ENCODE measurements at places on chromosomes 2 and 18. TPM values are rescaled to one million over a fixed set of nuclear protein-coding genes. Genes with fewer than 3 reads are reported as not detected.

SCG2 gene
- not detected for total RNA-seq

DNA sequence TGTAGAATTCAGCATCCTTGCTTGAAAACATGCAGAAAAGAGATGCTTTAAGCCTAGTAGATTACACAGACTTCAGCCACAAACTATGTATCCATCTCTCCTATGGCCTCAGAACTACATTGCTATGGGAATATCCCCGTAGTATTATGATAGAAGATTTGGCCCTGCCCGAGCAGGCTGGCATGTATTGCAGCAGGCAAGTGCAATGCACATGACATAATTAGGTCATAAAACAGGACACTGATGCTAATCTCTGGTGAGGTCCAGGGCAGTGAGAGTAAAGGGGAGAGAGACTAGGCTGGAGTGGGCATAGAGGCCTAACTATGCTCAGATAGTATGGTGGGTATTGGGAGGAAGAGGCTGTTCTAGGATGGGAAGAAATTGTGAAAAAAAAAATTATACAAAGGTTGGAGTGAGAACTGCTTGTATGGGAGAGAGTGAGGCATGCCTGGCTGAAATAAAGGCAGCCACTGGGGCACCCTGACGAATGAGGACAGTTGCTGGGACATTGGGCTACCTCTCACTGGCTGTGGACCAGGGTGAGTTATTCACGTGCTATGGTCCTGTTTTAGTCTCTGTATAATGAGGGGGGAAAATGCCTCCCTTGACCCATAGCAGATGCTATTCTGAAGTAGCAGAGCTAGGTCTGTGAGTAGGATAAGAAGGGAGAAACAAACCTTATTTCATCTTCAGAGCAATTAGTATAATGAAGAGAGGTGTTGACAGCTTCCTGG lies 1.6 kb upstream of the PLA2R1 start:
- DNase-seq: no peak
- H3K36me3 ChIP-seq: no peaks in the 10 kb centered on the region
- H3K4me1 ChIP-seq: no peaks in the 10 kb centered on the region
- H3K27ac ChIP-seq: no peak overlapping the region
- peaks cover 36% of the 10 kb centered on the region for H3K27me3 ChIP-seq

DNA sequence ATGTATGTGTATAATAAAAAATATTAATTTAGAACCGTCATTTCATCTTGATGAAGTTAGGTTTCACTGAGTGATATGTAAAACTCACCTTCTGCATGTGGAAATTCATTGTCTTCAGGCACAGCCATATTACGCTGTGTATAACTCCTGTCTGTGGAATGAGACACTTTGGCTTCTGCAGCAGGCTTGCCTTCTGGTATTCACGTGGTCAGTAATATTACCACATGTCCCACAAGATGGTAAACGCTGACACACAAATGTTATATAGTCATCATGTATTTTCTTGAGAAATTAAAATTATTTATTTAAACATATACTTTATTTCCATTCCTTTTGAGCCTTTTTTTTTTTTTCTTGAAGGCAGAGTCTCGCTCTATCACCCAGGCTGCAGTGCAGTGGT lies 25.1 kb upstream of the AAK1 start:
- peaks cover 10% of the 10 kb centered on the region for H3K4me1 ChIP-seq
- no peak overlapping the region for H3K27ac ChIP-seq
- no peaks in the 10 kb centered on the region for H3K27me3 ChIP-seq
- DNase-seq: no peak
- H3K36me3 ChIP-seq: peaks cover 2% of the 10 kb centered on the region

DNA sequence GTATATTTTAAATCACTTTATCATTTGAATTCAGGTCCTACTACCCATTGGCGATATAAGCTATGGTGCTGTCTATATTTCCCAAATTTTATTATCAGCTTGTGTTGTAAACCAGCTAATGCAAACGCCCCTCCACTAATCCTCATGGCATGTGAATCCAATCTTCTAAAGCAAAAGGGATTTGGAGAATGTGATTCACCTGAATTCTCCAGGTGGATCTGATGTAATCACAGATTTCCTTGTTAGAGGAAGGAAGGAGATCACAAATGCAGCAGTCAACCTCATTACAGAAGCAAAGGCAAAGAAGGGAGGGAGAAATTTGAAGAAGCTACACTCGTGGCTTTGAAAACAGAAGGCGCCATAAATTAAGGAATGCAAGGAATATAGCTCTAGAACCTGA lies 431.1 kb upstream of the CDH19 start:
- no peaks in the 10 kb centered on the region for H3K36me3 ChIP-seq
- no peaks in the 10 kb centered on the region for H3K27me3 ChIP-seq
- H3K27ac ChIP-seq: no peak overlapping the region
- H3K4me1 ChIP-seq: no peaks in the 10 kb centered on the region

VWC2L gene
- total RNA-seq: not detected

GRCh38 chr2:65722028-65722778 lies 289.8 kb upstream of the SPRED2 start:
- H3K4me3 ChIP-seq: no peak overlapping the region
- H3K27me3 ChIP-seq: peaks cover 7% of the 10 kb centered on the region
- no peaks in the 10 kb centered on the region for H3K36me3 ChIP-seq
- no peak overlapping the region for H3K27ac ChIP-seq
- no peaks in the 10 kb centered on the region for H3K4me1 ChIP-seq

DNA sequence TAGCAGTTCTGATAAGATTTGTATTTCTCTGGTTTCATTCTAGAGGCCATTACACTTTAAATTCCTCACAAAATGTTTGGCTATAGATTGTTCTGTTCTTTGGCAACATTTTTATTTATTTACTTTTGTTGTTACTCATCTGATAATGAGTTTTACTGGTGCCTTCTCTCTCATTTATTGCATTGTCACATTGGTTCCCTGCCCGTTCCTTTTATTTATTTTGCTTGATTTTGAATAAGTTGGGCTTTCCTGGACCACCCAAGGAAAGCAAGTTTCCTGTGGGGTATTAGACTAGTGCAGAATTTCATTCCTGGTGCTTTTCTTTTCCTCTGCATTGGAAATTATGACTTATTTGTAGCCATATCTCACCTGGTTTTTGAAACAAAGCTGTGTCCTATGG lies 232.0 kb downstream of the SOCS6 start:
- H3K27me3 ChIP-seq: no peaks in the 10 kb centered on the region
- no peak for DNase-seq
- no peaks in the 10 kb centered on the region for H3K36me3 ChIP-seq
- no peak overlapping the region for H3K4me3 ChIP-seq

CLEC4F gene
- not detected for total RNA-seq

DNA sequence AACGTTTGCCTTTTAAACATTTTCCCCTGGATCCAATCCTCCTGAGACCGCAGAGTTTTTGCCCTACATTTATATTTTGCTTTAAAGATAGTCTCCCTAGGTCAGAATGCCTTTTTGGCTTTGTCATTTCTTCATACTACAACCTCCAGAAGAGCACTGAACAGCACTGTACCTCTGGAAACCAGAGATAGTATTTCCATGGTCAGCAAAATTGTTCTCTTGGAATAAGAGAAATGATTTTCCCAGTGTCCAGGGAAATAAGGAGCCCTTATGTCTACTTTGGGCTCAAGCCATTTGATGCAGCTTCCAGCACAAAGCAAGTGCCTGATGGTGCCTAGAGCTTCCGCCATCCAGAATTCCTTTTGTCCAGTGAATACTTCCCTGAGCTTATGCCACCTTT lies 75.5 kb upstream of the SP5 start:
- no peaks in the 10 kb centered on the region for H3K36me3 ChIP-seq
- no peak for DNase-seq
- no peak overlapping the region for H3K4me3 ChIP-seq
- H3K4me1 ChIP-seq: no peaks in the 10 kb centered on the region

DSC2 gene
- not detected for total RNA-seq

GRCh38 chr18:61842146-61842545 lies 50.7 kb downstream of the RNF152 start:
- peaks cover 2% of the 10 kb centered on the region for H3K27me3 ChIP-seq
- no peaks in the 10 kb centered on the region for H3K4me1 ChIP-seq
- H3K27ac ChIP-seq: no peak overlapping the region
- no peaks in the 10 kb centered on the region for H3K36me3 ChIP-seq
- no peak for DNase-seq

GRCh38 chr2:120244656-120245519 lies 7.8 kb upstream of the RALB start:
- no peak overlapping the region for H3K27ac ChIP-seq

DNA sequence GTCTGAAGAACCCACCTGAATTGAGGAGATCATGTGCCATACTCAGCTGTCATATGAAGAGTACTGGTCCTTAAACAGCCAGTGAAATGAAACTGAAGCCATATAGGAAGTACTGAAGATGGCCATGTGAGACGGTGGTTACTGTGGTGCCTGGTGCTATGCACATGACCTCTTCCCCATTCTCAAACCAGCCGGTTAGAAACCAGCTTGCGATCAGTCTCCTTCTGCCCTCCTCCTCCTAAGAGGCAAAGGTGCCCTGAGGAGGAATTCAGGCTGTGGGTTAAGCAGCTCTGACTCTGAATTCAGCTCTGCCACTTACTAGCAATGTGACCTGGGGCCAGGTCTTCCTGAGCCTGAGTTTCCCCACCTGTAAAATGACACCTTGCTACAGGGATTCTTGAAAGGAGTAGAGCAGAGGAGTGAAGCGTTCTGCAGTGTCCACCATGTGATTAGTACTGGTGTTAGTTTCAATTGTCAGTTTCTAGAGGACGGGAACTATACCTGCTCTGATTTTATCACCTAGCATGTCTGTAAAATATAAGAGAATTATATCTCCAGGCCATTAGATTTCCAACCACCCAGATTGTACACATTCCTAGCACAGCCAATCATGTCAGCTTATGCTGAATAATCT lies 5.1 kb downstream of the FECH start:
- H3K4me3 ChIP-seq: no peak overlapping the region
- no peak overlapping the region for H3K27ac ChIP-seq
- H3K36me3 ChIP-seq: peaks cover 26% of the 10 kb centered on the region
- no peak for DNase-seq
- no peaks in the 10 kb centered on the region for H3K27me3 ChIP-seq

GRCh38 chr2:215772634-215773563 lies 240.5 kb downstream of the MREG start:
- DNase-seq: no peak
- H3K27ac ChIP-seq: no peak overlapping the region
- no peak overlapping the region for H3K4me3 ChIP-seq
- H3K27me3 ChIP-seq: peaks cover 5% of the 10 kb centered on the region
- no peaks in the 10 kb centered on the region for H3K36me3 ChIP-seq

GRCh38 chr18:76687304-76687962 lies 134.9 kb upstream of the ZNF236 start:
- no peak overlapping the region for H3K27ac ChIP-seq
- H3K27me3 ChIP-seq: peaks cover 11% of the 10 kb centered on the region
- peaks cover 9% of the 10 kb centered on the region for H3K4me1 ChIP-seq

GRCh38 chr2:27441226-27441926 lies 805 bp upstream of the KRTCAP3 start:
- H3K27ac ChIP-seq: no peak overlapping the region
- no peaks in the 10 kb centered on the region for H3K27me3 ChIP-seq
- peaks cover 6% of the 10 kb centered on the region for H3K4me1 ChIP-seq
- peaks cover 32% of the 10 kb centered on the region for H3K36me3 ChIP-seq
- DNase-seq: no peak
- no peak overlapping the region for H3K4me3 ChIP-seq

- DNase-seq: no peak
- no peaks in the 10 kb centered on the region for H3K4me1 ChIP-seq
- no peak overlapping the region for H3K27ac ChIP-seq
- no peaks in the 10 kb centered on the region for H3K36me3 ChIP-seq
Measured at GRCh38 chr18:44918142-44918476, 237.4 kb downstream of the SETBP1 start.

- H3K4me3 ChIP-seq: no peak overlapping the region
- DNase-seq: peak; percentile 18
- no peaks in the 10 kb centered on the region for H3K4me1 ChIP-seq
- H3K27ac ChIP-seq: no peak overlapping the region
- H3K36me3 ChIP-seq: no peaks in the 10 kb centered on the region
- peaks cover 2% of the 10 kb centered on the region for H3K27me3 ChIP-seq
Measured at GRCh38 chr2:220533485-220533884, 906.1 kb downstream of the SLC4A3 start.

SERPINB11 gene
- total RNA-seq: not detected

GRCh38 chr2:140355511-140356090 lies 1575.4 kb upstream of the NXPH2 start:
- H3K27me3 ChIP-seq: no peaks in the 10 kb centered on the region
- no peaks in the 10 kb centered on the region for H3K4me1 ChIP-seq
- H3K27ac ChIP-seq: no peak overlapping the region
- DNase-seq: no peak
- H3K4me3 ChIP-seq: no peak overlapping the region

FRZB gene
- not detected for total RNA-seq

DNA sequence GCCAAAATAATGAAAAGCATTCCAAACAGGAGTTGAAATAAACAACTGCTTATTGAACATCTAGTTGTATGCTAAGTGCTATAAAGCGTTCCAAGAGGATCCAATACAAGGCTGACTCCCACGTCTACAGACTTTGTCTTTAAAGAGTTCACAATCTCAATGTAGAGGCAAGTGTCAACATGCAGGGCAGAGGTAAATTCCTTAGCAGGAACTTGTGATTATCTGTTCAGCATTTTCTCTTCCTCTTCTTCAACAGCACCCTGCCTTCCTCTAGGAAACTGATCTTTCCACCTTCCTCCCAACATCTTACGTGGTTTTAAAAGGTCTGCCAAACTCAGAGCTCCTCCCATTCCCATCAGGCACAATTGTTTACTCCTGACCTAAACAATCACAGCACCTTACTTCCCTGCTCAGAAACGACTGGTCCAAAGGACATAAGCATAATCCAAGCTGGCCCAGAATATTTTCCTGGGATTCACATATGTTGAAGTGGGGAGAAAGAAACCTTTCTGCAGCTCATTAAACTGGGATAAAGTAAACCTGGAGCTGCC lies 83.9 kb downstream of the ITSN2 start:
- peaks cover 8% of the 10 kb centered on the region for H3K36me3 ChIP-seq
- DNase-seq: no peak
- H3K4me1 ChIP-seq: no peaks in the 10 kb centered on the region
- no peak overlapping the region for H3K27ac ChIP-seq
- no peaks in the 10 kb centered on the region for H3K27me3 ChIP-seq

TMEM17 gene
- 0.18 TPM for total RNA-seq

CDH20 gene
- total RNA-seq: 0.09 TPM

ANKZF1 gene
- 140 TPM for total RNA-seq

PRSS56 gene
- not detected for total RNA-seq

- no peak for DNase-seq
- no peak overlapping the region for H3K27ac ChIP-seq
- no peaks in the 10 kb centered on the region for H3K36me3 ChIP-seq
- H3K27me3 ChIP-seq: peaks cover 16% of the 10 kb centered on the region
Measured at GRCh38 chr18:486929-487740, 13.4 kb downstream of the COLEC12 start.

- no peak for DNase-seq
- H3K4me3 ChIP-seq: no peak overlapping the region
- peaks cover 17% of the 10 kb centered on the region for H3K4me1 ChIP-seq
- H3K36me3 ChIP-seq: peaks cover 2% of the 10 kb centered on the region
- H3K27me3 ChIP-seq: no peaks in the 10 kb centered on the region
Measured at GRCh38 chr18:70653671-70654070, 364.8 kb downstream of the SOCS6 start.

TRIM43 gene
- not detected for total RNA-seq

L3MBTL4 gene
- 0.21 TPM for total RNA-seq

C2orf66 gene
- total RNA-seq: 0.09 TPM

Measured in activated CD4-positive, alpha-beta T cell treated with anti-CD3 and anti-CD28 coated beads for 36 hours (primary cell).